ENCODE measurements at places on chromosomes 1 and 21.

DNA sequence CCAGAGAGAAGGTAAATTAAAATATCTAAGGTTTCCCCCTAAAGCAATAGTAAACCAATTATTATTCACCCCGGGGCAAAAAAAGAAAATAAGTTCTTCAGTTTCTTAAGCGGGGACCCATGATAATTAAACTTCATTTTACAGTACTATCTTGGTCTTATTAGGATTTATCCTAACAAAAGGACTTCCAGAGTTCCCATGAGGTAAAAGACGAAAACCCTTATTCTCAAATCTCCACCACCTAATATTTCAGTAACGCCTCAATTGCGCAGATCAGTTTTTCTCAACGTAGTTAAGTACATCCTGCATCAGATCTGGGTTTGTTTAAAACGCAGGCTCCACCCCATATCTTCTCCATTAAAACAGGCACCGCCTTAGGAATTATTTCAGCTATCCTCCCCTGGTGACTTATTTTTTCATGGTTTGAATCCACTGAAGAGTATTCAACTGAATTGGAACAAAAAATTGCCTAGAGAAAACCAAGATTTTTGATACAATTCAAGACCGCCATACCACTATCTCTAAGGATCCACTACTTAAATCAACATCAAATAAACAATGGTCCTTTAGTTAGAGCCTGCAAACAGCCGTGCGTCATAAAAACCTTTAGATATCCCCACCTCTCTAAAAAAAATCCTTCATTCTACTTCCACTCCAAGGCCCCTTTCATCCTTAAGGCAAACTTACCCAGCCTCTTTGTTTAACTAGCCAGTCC lies 1.7 kb downstream of the MCL1 start:
- peak; percentile 63 for DNase-seq

DNA sequence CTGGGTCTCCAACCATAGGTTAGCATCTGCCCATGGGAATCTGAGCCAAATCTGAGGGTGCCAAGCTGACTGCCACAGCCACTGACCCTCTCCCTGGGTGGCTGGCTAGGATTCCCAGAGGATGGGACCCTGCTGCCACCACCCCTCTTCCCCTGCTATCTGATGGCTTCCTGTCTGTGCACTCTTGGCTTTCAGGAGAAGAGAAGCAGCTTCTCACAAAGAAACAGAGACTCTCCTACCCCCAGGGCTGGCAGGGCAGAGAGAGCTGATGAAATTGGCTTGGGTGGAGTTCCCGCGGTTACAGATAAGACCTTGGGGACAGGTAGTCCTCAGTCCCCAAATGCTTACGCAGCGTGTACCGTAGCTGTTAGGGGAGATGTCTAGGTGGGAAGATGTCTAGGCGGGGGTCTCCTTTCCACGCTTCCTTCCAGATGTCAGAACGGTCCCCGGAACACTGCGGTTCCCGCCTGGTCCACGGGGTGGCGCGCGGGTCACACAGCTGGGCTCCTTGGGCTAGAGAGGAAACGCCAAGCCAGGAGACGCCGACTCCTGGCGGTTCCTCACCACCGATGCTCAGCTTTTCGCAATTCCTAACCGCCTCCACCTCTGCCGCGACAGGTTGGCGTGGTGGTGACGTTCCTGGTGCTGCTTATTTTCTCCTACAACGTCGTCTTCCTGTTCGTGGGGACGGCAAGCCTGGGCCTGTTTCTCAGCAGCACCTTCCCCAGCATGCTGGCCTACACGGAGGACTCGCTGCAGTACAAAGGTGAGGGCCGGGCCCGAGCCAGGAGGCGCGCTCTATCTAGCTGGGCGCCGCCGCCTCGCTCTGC lies 40.1 kb downstream of the ELK4 start:
- peak; percentile 89 for DNase-seq

DNA sequence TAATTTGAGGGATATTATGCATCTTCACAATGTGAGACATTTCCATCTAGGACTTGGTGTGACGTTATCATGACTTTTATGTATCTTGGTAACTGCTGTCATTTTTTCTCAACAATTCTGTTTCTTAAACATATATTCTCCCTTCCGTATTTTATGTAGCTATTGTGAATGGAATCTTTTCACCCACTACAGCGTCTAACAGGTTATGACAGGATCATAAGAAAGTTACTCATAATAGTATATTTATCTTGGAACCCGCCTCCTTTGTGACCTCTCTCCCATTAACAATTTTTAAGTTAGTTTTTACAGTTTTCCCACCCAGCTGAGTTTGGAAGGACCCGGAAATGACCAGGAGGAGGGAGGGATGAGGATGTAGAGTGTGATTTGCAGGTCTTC lies 6.8 kb upstream of the DMRTA2 start:
- no peak for DNase-seq

DNA sequence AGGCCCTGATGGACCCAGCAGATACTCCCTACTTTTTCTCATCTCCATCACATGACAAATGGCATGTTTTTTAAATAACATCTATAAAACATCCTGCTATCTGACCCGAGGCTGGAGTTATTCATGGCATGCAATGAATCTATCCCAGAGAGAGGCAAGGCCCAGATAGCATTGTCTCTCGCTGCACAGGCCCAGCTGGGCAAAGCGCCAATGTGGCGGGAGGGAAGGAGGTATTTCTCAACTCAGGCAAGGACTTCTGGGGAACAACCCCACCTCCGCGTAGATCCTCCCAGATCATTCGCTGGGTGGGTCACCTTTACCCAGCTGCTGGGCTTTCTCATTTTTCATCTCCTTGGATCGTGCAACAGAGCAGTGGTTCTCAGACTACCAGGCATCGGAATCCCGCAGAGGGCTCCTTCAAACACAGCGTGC lies 59.8 kb downstream of the ERG start:
- DNase-seq: no peak

GRCh38 chr1:246705368-246705767 lies 18.8 kb upstream of the SCCPDH start:
- DNase-seq: no peak

DNA sequence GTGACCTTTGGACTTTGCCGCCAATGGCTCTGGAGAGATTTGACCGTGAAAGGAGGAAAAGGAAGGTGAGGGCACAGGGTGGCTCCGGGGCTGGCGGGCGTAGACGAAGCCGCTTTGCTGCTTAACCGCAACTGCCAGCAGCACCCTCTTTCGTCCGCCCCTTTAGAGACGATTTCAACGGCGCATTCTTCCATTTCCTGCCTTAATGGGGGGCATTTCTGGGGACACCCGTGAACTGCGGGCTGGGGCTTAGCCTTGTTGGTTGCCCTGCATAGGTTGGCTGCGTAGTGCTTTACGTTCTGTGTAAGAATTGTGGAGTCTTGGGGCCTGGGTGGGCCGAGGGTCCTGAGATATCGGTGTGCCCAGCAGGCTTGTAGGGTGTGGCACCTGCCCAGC lies 6.7 kb upstream of the NPHP4 start:
- DNase-seq: no peak

DNA sequence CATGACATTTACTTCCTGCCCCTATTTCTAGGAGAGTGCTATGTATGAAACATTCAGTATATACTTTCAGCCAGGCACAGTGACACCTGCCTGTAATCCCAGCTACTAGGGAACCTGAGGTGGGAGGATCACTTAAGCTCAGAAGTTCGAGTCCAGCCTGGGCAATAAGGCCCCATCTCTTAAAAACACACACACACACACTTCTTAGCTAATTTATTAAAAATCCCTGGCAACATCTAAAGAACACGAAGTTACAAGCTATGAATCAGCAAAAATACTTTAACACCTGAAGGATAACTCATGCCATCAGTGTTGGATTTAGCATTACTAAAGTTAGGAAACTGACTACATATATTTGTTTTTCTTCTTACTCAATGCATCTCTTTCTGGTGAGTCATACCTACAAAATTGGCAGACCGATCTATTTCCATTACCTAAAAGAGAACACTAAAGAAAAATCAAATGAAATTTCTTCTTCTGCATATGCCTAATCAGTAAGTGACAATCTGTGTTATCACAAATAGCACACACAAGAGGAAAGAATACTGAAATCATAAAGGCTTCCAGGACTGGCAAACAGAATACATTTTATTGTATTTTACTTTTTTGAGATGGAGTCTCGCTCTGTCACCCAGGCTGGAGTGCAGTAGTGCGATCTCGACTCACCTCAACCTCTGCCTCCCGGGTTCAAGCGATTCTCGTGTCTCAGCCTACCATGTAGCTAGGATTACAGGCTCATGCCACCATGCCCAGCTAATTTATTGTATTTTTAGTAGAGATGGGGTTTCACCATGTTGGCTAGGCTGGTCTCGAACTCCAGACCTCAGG lies 41.4 kb downstream of the RNF115 start:
- no peak for DNase-seq

- no peak for DNase-seq
These were observed 86.7 kb upstream of the L1TD1 start for GRCh38 chr1:62107923-62108322.

- DNase-seq: no peak
These were observed 19.8 kb downstream of the PLA2G2D start for GRCh38 chr1:20099533-20099932.
